Stimulated activated CD4-positive, alpha-beta T cell treated with anti-CD3 and anti-CD28 coated beads, Interleukin-2, amount 100 ng/mL, for 4 hours (primary cell): ENCODE measurements at places on chromosomes 6 and 20.

DNA sequence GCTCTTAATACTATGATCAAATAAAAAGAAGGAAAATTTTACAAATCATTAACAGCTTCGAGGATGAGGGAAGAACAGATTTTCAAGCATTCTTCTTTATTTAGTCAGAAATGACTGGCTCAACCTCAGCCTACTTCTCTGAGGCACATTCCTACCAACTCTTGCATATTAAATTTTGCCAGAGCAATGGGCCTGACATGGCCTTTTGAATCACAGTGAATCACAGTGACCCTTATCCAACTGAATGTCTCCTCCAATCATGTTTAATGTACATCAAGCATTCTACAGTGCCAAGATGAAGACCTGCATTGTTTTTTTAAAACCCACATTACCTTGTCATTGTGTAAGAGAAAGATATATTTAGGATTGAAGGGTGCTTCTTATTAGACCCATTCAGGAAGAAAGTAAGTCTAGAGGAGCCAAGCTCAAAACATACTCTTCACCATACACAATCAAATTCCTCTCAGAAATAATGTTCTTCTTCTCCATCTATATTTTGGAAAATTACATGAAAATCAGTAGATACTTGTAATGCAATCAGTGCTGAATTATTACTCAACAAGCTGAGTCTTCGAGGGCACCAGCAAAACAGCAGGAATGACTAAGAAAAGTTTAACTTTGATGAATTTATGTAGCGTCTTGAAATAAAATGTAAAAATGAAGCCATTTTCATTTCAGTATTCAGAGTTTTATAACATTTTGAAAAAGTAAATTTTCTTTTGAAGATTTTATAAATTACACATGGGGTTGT is 44.1 kb upstream of the MOXD1 start:
- DNase-seq = no peak

- no peak for DNase-seq
Measured at GRCh38 chr6:71414486-71414885, 125.9 kb downstream of the OGFRL1 start.

DNA sequence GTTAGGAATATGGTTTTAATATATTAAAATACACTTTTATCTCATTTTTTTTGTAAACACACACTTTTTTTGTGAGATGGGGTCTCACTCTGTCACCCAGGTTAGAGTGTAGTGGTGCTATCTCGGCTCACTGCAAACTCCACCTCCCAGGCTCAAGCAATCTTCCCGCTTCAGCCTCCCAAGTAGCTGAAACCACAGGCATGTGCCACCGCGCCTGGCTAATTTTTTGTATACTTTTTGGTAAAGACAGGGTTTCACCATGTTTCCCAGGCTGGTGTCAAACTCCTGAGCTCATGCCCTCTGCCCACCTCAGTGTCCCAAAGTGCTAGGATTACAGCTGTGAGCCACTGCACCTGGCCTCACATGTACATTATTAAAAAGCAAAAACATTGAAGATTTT is 10.8 kb downstream of the IPCEF1 start:
- DNase-seq = no peak

- DNase-seq = no peak
Measured at GRCh38 chr6:24610672-24611071, 35.3 kb downstream of the KIAA0319 start.

- no peak for DNase-seq
Measured at GRCh38 chr6:144936764-144937163, 651.6 kb downstream of the UTRN start.
